NCI-H1417 treated with DMSO at 0.1 percent for 48 hours (cell line): ENCODE measurements at places on chromosomes 5 and 9.

GRCh38 chr5:83957188-83957587 is 236.5 kb upstream of the HAPLN1 start:
- no peak for DNase-seq

GRCh38 chr5:35920890-35921289 is 17.5 kb downstream of the CAPSL start:
- DNase-seq, result no peak

GRCh38 chr9:811106-811531 is 30.4 kb upstream of the DMRT1 start:
- DNase-seq, result no peak

- DNase-seq, result no peak
These were observed 146.1 kb downstream of the GAS1 start for GRCh38 chr9:86801246-86801645.

DNA sequence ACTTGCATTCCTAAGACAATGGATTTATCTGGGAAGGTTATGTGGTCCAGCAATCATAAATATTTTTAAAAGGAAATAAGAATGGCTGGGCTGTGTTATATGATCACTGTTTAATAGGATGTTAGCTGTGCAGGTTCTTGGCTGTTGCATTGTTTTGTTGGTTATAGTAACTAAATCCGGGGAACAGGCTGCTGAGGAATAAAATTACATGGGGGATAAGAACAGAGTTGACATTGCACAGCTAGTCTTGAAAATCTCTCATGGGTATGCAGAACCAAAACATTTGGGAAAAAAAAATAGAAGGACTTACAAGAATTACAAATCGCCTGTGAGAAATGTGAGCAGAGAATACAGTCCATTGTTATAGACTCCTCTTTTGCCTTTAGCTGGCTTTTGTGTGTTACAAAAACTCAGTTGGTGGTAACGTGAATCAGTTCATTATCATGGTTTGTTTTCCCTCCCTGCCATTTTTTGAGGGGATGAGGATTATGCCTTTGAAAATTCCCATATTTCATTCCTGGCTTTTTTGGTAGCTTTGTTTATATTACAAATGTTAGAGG is 375.3 kb upstream of the DAB2 start:
- DNase-seq, result no peak

GRCh38 chr5:163172540-163173338 is 264.7 kb upstream of the CCNG1 start:
- DNase-seq, result no peak

DNA sequence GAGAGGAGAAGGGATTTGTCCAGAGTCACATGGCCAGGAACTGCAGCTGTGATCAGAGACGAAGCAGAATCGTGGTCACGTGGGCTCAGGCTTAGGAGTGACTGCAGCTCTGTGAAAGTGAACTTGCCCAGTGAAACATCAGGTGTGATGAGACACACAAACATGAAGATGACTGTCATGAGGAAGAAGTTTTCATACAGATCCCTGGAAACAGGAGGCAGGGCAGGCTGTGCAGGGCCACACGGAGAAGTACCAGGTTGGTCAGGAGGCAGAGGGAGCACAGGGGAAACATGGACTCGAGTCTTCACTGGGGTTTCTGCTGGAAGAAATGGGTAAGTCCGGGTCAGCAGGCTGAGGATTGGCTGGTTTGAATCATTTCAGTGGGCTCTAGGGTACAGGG is 64.1 kb downstream of the BARX1 start:
- no peak for DNase-seq

DNA sequence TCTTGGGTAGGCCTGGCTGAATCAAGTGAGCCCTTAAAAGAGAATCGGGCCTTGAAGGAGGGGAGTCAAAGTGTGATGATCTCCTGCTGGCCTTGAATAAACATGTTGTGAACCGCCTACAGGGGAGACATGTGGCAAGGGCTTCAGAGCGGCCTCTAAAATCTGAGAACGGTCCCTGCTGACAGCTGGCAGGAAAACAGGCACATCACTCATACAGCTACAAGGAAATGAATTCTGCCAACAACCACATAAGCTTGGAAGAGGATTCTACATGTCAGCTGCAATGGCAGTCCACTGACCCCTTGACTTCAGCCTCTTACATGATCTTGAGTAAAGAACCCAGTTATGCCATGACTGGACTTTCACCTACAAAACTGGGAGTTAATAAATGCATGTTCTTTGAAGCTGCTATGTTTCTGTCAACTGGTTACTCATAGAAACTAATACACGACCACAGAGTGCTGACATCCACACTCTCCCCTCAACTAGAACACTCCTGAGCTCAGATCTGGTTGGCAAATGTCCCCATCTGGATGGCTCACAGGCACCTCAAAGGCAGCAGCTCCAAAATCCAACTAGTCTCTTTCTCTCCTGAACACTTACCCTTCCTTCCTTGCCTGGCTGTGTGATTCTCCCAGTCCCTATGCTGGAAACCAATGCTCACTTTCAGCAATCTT is 333.1 kb downstream of the ASTN2 start:
- no peak for DNase-seq

GRCh38 chr5:174272671-174273070 is 227.2 kb downstream of the NSG2 start:
- no peak for DNase-seq

DNA sequence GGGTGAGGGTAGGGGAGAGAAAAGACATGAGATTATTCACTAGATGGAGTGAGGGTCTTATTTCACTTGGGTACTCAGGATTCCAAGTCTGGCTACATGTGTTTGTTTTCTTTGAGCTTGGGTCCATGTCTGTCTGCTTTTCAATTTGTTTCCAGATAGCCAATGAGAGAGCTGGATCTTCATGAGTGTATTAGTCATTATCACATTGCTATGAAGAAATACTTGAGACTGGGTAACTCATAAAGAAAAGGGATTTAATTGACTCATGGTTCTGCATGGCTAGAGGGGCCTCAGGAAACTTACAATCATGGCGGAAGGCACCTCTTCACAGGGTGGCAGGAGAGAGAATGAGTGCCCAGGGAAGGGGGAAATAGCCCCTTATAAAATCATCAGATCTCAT is 196.8 kb upstream of the TRIM32 start:
- no peak for DNase-seq

DNA sequence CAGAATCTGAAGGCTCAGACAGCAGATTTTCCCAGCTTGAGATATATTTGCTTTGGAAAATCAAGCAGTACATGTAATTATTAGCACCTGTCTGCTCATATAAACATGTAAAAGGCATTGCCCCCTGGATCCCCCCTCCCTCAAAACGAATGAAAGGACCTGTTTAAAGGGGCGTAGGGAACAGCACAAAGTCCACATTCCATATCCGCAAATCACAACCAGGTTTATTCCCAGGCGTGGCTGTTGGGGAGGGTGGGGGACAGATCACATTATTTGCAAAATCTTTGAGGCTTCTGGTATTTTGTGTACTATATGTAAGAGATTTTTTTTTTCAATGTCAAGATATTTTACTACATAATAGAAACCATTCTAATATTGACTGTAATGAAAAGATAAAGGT is 8.7 kb upstream of the MRPS2 start:
- DNase-seq, result no peak

GRCh38 chr5:157864067-157864466 is 5.1 kb upstream of the CLINT1 start:
- no peak for DNase-seq

DNA sequence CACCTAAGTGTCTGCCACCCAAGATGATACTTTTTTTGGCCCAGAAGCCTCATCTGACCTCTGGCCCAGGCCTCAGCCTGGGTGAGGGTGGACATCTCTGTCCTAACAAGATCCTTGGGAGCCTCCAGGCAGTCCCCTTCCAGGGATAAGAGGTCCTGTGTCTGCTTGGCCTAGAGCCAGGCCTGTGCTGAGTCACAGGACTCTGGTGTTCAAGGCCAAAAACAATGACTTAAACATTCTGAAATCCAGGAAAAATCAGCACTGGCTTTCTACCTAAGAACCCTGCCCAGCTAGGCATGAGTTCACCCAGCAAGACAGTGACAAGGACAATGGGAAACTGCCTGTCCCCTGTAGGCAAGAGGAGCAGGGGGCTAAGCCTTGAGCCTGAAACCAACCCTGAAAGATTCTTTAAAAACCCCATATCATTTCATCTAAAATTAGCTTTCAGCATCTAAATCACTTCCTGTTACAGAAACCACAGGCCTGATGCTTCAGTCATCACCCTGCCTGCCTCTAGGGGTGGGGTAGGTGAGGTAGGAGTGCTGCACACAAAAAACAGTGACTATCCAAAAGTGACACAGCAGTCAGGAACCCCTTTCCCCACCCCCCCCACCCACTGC is 29.9 kb downstream of the CSF2 start:
- DNase-seq, result no peak

GRCh38 chr5:113678924-113679575 is 165.6 kb downstream of the YTHDC2 start:
- no peak for DNase-seq

GRCh38 chr5:6634306-6634705 is 1.1 kb downstream of the SRD5A1 start:
- no peak for DNase-seq

DNA sequence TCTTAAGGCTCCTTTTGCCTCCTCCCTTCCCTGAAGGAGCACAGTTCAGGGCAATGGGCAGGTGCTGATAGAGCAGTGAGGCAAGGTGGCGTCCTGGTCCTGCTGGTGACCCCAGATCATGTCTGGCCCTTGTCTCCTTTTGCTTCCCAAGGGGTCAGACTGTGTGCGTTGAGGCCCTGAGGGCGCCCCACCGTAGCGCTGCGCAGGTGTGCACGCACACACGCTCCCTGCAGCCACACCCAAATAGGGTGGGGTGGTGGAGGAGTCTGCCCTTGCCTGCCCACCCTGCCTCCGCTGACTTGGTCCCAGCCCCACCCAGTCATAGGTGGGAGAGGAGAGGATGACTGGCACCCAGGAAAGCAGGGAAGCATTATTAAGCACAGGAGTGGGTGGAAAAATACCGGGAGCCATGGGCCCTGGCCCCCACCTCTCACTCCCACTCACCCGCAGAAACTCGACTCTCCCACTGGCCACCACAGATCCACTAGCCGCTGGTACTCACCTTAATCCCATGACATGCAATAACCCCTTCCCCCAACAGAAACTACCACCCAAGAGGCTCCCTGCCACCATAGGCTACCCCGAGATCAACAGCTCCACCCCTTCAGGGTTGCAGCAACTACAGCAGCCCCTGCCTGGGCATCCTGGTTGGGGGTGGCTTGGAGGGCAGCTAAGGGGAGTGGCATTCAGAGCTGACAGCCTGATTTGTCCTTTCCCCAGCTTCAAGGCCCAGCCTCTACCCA is 16.7 kb downstream of the PDLIM4 start:
- no peak for DNase-seq

GRCh38 chr9:107784235-107784958 is 294.8 kb upstream of the KLF4 start:
- no peak for DNase-seq

- no peak for DNase-seq
These were observed 615.9 kb downstream of the CHSY3 start for GRCh38 chr5:130520211-130520610.

- DNase-seq, result no peak
These were observed 367.9 kb downstream of the DIRAS2 start for GRCh38 chr9:90274725-90275124.

GRCh38 chr5:42268630-42269029 is 154.6 kb upstream of the GHR start:
- DNase-seq, result no peak

- DNase-seq, result no peak
These were observed 256.3 kb upstream of the TRIM32 start for GRCh38 chr9:116430849-116431248.

GRCh38 chr9:85599540-85600105 is 142.1 kb downstream of the AGTPBP1 start:
- no peak for DNase-seq

- DNase-seq, result no peak
These were observed 89.0 kb downstream of the ARSB start for GRCh38 chr5:78896132-78896531.
